ENCODE measurements at places on chromosomes 16 and 17.

- no peak for DNase-seq
Measured at GRCh38 chr17:72901657-72902056, 190.8 kb downstream of the SLC39A11 start.

GRCh38 chr16:6682142-6682811 lies 650.4 kb upstream of the RBFOX1 start:
- no peak for DNase-seq

DNA sequence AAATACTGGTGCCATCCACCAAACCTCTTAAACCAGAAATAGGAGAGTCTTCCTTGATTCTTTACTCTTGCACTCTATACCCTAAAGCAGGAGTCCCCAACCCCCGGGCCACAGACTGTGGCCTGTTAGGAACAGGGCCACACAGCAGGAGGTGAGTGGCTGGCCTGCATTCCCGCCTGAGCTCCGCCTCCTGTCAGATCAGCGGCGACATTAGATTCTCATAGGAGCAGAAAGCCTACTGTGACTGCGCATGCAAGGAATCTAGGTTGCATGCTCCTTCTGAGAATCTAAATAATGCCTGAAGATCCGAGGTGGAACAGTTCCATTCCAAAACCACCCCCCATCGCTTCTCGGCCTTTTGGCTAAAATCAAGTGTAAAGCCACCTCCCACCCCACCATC lies 30.3 kb upstream of the SRCIN1 start:
- DNase-seq, result peak; percentile 20

- no peak for DNase-seq
Measured at GRCh38 chr17:48483471-48484131, 47.2 kb downstream of the HOXB1 start.

- no peak for DNase-seq
Measured at GRCh38 chr16:84519855-84520254, 15.4 kb upstream of the MEAK7 start.

DNA sequence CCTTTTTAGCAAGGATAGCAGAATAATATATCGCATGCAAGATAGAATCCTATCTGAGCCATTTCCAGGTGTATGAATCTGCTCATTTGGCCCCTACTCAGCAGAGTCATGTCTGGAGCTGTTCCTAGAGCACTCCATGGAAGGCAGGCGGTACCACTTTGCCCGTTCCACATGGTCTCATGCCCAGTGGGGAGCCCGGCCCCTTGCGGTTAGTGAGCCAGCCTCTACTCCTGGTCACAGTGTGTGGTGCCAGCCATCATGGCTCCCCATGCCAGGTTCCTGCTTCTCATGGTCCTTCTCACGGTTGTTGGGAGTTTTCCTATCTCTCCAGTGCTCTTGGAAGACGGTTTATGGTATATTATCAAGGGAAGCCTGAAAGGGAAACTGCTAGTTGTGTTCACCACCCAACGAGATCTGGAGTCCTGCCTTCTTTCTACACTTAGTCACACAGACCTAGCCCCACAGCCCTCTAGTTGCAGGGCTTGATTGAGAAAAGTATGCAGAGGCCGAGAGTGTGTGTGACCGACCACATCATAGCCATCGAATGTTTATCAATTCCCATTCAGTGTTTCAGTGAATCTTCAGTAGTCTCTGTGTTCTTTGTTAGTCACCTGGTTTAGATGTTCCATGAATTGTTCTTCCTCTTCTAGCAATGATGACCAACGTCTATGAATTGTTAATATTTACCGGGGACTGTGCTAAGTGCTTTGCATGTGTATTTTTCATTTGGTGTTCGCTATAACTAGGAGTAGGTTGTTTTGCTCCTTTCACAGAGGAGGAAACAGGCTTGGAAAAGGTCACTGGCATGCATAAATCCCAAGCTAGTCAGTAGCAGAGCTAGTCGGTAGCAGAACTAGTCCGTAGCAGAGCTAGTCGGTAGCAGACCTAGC lies 9.6 kb downstream of the JPT2 start:
- DNase-seq, result no peak

DNA sequence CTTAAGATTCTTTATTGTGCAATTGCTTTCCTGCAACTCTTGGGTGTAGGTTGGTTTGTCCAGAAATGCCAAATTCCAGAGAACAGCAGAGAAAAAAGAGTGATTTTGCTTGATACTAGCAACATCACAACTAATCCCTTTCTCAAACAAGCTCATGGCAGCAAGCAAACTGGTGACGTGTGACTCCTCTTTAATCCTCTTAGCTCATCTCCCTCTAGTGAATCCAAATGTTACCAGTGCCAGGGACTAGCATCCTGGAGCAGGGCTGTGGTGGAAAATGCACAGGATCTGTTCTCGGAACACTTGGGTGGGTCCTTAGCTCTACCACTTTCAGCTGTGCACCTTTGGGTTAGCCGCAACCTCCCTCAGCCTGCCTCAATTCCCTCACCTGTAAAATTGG lies 204.0 kb upstream of the CCL2 start:
- DNase-seq, result no peak

DNA sequence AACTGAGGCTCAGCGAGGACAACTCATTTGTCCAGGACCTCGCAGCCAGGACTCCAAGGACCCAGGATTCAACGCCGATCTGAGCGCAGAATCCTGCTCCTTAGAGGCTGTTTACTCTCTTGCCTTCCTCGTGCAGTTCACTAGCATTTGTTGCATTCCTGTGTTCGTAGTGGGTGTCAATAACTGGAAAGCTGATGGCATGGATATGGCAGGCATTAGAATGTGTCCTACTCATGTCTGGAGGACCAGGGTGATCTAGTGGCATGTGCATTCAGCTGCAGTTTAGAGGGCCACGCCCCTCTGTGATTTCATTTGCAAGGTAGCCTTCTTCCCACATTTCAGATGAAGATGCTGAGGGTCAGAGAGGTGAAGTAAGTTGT lies 510 bp downstream of the CRISPLD2 start:
- no peak for DNase-seq

DNA sequence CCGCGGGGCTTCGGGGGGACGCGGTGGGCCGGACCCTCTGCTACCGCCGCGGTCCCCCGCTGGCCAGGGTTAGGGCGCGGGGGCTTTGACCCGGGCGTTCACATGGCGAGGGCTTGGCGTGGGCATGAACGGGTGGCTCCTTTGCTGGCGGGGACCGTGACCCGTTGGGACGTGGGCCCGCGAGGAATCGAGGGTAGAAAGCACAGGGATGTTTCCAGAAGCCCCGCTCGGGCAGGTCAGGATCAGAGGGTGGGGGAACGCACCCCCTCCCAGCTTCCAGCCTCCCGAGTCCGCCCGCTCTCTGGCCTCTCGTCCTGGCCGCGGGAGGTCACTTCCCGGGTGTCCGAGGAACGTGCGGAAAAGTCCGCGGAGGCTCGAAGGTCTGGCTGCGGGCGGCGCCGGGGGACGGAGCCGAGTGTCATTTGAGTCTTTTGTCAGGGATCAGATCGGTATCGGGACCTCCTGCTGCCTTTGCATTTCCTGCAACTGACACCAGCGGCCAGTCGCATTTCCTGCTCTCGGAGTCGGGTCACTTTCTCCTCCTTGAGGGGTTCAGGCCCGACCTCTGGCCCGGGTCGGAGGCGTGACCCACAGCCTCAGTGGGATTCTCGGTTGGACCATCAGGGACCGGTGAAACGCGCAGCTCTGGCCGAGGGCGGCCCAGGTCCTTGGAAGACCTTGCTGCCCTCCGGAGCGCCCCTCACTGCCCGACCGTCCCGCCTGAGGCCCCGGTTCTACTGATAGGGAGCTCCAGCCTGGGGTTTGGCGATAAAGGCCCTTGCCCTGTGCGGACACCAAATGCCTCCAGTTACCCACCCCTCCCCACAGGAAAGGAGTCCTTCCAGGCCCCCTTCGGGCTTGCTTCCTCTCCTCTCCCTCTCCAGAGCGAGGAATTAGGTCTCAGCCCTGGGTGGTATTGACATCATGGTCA lies 702 bp upstream of the WNT3 start:
- DNase-seq, result no peak

- no peak for DNase-seq
Measured at GRCh38 chr16:49918257-49918656, 62.3 kb upstream of the ZNF423 start.

GRCh38 chr16:87133966-87134627 lies 183.1 kb downstream of the C16orf95 start:
- peak; percentile 45 for DNase-seq

- DNase-seq, result no peak
Measured at GRCh38 chr16:62404842-62405611, 368.8 kb upstream of the CDH8 start.

DNA sequence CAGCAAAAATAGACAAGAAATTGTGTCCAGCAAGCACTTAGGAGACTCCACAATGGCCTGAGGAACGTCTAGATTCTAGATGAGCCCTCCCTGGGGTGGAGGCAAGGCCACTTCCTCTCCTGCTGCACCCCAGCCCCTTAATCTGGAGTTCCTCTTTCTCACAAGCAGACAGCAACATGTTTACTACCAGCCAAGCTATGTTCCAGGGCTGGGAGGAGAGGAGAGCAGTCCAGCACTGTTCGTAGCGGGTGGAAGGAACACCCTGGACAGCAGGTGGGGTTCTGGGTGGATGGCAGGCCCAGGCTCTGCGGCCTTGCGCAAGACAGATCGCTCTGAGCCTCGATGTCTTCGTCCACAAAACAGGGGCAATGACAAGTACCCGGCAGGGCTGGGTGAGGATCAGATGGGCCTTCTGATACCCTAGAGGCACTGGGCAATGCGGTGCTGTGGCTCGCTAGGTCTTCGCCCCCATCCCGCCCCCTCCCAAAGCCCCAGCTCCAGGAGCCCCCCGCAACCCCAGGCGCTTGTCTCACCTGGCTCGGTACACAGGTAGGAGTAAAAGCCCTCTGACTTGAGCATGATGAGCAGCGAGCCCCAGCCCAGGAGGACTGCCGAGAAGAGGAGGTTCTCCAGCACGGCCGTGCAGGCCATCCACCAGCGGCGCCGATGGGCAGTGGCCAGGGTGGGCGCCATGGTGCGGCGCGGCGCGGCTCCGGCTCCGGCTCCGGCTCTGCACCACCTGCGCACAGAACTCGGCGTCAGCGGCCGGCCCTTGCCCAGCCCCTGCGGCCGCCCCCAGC lies 1.3 kb downstream of the SLC43A2 start:
- DNase-seq, result no peak

DNA sequence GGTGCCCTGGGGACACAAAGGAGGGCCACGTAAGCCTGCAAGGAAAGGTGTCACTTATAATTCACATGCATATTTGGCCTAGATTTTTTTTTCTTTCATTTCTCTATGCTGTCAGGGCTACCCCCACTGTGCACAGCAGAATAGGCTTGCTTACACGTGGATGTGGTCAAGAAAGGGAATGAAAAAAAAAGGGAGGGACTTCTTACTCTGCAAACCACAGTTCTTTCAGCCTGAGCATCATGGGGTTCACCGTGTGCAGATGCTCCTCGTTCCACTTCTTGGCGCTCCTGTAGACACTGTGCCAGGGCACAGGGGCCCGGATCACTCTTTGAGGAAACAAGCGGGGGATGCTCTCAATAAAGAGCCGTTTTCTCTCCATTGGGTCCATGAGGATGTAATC lies 16.6 kb downstream of the DNAH3 start:
- DNase-seq, result no peak

DNA sequence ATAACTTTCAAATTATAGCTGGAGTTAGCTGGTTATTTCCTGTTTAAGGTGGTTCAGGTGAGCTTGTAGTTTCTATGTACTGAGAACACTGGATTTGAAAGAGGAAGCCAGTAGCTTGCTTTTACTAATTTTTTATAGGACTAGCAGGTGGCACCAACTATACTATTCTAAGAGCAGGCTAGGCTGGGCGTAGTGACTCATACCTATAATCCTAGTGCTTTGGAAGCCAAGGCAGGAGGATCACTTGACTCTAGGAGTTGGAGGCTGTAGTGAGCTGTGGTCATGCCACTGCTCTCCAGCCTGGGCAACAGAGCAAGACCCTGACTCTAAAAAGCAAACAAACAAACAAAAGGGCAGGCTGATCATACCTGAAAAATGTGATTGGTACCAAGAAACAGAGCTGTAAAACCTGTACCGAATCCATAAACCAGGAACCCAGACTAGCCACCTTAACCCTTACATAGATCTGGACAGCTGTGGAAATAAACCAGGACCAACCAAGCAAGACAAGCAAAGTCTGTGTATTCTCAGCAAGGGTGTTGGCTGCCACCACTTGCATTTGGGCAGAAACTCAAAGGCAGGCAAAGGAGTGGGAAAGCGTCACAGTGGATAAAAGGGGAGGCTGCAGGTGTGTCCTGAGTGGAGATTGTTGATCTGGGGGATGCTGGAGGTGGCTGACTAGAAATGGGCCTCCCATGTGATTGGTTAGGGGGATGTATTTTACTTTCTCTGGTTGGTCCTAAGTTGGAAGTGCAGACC lies 36.3 kb downstream of the SLC47A1 start:
- DNase-seq, result no peak

DNA sequence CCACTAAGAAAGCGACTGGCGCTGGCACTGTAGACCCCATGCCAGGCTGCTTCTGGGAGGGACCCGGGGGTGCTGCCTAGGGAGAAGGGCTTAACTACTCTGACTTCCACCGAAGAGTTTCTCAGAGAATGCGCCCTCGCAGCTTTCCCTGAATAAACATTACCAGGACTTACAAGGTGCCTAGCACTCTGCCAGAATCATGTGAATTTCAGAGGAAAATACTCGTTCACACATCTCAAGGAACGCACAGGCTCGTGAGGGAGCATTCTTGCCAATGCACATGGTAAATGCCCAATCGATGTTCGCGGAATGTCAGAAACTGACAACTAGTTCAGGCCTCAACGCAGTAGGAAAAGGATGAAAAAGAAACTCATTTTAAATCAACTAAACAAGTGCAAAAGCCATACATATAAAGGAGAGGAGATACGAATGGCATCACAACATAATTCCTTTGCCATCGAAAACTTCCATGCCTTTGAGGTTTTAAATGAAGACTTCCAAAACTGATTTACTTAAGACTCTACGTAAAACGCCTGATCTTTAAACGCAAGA lies 999 bp downstream of the CMC2 start:
- no peak for DNase-seq

DNA sequence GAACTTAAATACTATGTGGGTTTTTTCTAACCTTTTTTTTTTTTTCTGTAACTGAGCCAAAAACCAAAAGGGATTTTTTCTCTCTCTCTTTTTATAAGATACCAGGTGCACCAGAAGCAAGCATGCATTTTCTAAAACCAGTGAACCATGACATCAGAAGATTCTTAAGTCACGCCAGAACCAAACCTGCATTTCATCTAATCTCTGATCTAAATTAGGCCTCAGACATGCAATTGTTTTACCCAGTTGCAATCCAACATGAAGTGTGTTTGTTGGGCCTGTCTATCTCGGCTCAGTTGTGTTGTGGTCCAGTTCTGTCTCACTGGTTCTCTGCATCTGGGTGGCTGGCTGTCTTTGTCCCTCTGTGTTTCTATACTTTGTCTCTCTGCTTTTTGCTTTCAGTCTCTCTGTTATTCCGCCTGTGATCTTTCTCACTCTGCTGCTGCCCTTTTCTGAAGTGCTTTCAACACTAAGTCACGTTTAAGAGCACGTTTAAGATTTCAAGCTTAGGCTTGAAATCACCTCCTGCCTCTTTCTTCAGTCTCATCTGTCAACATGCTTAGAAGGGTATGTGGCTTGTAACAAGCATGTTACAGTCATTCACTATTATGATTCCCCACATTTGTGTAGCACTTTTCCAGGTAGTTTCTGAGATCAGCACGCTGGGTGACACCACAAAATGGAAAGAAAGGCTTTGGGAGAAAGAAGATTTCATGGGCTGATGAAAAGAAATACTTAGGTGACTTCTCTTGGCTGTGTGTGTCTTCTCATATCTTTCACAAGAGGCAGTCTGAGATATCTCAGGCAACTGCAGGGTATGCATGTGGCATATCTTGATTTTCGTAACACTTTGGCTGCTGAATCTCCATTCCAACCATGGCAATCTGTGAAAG lies 488.9 kb downstream of the SHISA9 start:
- no peak for DNase-seq

Measured in tibial artery (tissue), 4 donors.